GM12891 (cell line): ENCODE measurements at places on chromosomes 6 and 20.

DNA sequence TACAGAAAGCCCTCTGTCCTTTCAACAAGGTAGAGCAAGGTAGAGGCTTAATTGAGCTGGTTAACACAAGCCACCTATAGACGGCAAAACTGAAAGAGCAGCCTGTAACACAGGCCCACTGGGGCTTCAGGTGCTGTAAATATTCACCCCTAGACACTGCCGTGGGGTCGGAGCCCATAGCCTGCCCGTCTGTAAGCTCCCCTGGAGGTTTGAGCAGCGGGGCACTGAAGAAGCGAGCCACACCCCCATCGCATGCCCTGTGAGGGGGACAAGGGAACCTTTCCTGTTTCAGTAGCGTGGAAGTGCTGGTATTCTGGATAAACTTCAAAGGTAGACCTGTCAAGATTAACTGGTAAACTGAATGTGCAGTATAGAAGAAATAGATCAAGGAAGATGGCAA lies 160.4 kb downstream of the TPBG start:
- no peak for DNase-seq

DNA sequence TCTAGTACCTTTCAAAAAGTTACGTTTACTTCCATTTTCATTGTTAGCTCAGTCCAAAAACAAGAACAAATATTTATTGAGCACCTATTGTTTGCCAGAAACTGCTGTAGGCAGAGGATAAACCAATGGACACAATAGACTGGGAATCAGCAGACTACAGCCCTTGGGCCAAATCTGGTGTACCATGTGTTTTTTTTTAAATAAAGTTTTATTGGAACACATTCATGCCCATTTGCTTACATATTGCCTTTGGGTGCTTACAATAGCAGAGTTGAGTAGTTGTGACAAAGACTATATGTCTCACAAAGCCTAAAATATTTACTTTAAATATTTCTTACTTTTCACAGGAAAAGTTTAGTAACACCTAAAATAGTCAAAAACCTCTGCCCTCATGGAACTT lies 216.1 kb downstream of the COL9A1 start:
- DNase-seq = no peak

DNA sequence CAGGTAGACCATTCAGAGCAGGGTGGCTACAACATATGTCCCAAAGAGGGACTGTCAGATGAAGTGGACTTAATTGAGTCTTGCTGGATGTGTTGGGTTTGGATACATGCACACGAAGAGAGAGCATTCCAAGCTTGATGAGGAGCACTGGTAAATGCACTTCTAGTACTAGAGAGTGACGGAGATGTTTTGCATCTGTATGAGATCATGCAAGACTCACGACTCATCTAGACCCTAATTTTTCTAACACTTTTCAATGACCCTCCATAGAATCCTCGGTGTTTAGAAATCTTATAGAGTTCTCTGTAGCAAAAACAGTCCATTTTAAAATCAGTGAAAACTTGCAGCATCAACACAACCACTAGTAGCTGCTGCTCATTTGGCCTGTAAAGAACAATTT lies 4.8 kb upstream of the AIG1 start:
- no peak for DNase-seq

DNA sequence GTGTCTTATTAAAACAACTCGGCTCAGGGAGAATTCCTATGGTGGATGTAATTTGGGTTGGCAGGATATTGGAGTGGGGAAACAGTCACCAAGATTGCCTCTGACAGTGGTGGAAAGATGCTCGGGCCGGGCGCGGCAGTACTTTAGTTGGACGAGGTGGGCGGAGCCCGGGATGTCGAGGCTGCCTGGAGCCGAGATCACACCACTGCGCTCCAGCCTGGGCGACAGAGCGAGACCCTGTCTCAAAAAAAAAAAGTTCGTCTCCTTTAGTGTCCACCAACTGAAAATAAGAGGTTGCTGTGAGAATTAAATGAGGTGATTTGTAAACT lies 621 bp downstream of the NOL7 start:
- no peak for DNase-seq

DNA sequence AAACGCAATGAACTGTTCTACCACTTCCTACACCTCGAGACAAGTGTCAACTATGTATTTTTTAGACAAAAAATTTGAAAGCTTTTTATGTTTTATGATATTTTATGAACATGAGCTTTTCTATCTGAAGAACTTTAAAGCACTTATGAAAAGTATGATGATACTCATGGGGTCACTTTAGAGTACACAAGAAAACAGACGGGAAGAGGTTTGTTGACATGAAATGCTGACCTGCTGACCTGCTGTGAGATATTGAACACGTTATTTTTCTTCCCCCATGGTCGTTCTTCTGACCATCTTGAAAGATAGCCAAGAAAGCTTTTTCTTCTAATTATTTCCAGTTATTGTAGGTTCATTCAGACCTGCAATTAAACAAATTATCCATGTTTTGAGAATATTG lies 63.1 kb downstream of the PLEKHG1 start:
- no peak for DNase-seq

DNA sequence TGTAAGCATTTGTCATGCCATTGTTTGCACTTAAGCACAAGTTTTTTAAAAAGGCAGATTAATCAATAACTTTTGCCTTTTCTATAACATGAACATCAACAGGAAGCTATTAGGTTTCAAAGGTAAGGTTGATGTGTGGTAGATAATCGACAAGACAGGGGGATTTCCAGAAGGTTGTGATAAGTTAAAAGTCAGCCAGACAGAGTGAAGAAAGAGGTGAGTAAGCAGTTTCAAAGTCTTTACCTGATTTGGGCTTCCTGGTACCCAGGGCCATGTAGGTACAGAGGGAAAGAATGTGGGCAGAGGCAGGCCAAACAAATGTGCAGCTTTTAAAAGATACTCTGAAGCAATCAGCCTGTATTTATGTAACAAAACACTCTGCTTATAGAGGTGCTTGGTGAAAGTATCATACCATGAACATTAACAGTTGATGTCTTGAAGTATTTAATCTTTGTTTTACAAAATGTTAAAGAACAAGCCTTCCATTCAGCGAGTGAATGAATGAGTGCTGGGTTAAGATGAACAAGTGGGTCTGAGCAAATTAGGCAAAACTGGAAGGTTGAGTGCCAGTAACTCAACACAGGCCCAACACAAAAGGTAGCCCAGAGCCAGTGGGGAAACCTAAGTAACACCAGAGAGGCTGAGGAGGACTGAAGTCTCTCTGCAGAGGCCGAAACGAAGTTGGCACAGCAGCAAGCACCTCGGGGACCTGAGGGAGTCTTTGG lies 60.2 kb downstream of the LRRC1 start:
- DNase-seq = no peak

DNA sequence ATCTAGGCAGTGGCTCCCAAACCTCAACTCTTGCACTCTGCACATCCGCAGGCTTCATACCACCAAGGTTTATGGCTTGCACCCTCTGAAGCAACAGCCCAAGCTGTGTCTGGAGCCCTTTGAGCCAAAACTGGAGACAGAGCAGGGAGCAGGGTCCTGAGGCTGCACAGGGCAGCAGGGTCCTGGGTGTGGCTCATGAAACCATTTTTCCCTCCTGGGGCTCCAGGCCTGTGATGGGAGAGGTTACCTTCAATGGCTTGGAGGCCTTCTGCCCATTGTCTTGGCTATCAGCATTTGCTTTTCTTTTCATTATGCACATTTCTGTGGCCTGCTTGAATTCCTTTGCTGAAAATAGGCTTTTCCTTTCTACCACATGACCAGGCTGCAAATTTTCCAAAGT lies 6.3 kb upstream of the FAM184A start:
- DNase-seq = no peak

DNA sequence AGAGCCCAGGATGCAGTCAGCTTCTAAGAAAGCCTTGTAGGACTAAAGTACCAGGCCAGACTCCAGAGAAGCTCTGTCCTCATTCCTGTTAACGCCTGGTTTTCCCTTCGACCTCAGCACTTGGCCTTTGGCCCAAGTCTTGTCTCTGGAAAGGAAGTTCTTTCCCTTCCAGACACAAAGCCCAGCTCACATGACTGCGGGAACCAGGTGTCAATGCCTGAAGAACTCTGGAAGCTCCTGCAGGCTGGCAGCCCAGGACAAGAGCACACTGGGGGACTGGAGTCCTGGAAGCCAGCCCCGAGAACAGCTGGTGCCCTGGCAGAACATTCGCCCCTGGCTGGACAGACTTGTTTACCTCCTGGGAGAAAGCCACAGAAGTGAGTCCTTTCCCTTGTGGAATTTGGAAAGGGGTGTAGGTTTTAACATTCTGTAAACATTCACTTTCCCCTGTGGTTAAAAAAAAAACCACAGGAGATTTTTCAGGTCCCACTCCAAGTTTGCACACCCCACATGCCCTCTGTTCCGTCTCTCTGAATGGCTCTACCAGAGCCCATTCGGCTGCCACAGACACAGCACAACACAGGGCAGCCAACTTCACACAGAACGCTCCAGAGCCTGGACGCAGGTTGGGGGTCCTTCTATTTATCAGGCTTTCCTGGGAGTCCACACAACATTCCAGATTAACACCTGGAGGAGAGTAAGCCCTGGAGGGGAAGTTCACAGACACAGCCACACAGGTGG lies 18.1 kb downstream of the ACSS1 start:
- DNase-seq = no peak

GRCh38 chr6:125784365-125784764 lies 6.4 kb upstream of the NCOA7 start:
- no peak for DNase-seq

DNA sequence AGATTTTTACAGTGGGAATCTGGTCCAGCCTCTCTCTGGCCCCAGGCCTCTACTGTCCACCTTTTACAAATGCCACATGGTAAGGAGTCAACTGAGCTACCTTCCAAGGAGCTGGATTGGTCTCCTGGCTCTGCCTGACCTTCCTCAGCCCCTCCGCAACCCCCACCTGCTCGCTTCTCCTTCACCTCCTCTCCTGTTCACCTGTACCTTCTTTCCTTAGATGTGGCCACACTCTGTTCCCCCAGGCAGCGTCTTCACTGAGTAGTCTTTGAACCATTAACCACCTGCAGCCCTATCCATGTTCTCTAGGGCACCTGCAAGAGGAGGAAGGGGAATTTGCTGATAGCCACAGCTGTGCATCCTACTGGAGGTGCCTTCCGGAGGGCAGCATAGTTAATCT lies 55.3 kb upstream of the DDR1 start:
- DNase-seq = no peak

DNA sequence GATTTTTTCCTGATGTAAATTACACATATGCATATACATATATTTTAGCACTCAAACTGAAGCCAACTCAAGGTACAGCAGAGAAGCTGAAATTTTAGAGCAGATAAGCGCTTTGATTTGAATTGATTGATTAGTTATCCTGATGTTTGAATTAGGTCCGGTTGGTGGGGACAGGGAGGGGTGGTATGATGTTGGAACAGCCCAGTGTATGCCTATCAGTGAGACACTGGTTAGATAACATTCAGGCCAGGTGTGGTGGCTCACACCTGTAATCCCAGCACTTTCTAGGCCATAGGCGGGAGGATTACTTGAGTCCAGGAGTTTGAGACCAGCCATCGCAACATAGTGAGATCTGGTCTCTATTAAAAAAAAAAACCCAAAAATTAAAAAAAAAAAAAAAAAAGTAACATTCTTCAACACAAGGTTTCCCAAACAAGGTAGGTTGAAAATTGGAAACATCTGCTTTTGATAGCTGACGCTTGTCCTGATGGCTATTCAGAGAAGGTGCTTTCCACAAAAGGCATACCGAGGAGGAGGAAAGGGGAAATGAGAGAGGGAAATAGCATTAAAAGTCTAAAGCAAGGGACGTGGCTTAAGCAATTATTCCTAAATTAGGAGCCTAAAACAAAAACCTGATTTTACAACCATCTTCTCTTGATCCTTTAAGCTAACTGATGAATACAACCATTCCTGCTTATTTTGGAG lies 288.4 kb upstream of the JARID2 start:
- DNase-seq = no peak

GRCh38 chr6:53744321-53744720 lies 50.5 kb upstream of the LRRC1 start:
- no peak for DNase-seq

GRCh38 chr6:13666194-13667105 lies 45.2 kb downstream of the RANBP9 start:
- DNase-seq = no peak

DNA sequence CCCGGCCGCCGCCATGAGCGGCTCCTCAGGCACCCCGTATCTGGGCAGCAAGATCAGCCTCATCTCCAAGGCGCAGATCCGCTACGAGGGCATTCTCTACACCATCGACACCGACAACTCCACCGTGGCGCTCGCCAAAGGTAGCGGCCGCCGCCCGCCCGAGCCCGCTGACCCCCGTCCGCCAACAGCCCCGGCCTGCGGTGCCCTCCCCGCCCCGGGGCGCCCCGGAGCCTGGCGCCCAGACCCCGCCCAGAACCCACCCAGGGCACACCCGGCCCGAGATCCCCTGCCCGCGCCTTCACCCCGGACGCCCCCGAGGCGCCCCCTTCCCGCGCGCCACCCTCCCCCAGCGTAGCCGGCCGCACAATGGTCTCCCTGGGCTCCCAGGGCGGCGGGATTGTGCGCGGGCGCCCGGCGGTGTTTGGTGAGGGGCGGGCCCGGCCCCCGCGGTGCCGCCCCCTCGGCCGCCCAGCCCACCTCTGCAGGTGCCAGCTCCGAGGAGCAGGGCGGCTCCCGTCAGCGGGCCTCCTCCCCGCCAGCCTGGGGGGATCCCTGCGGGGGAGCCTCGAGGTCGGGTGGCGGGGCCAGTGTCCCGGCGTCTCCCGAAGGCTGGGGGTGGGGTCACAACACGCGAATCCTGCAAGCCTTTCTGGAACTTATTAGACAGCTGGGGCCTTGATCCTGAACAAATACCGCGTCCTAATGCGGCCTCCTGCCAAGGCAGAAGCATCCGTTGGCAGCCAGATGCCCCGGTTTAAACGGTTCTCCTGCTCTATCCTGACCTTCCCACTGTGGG lies 577 bp downstream of the LSM14B start:
- peak; percentile 61 for DNase-seq

GRCh38 chr6:12941422-12941821 lies 224.9 kb downstream of the PHACTR1 start:
- no peak for DNase-seq

GRCh38 chr6:15575357-15576033 lies 87.3 kb downstream of the DTNBP1 start:
- DNase-seq = no peak

GRCh38 chr6:35359346-35359743 lies 17.0 kb downstream of the PPARD start:
- no peak for DNase-seq

- DNase-seq = no peak
These were observed 92.0 kb downstream of the ATXN1 start for GRCh38 chr6:16669227-16669626.

DNA sequence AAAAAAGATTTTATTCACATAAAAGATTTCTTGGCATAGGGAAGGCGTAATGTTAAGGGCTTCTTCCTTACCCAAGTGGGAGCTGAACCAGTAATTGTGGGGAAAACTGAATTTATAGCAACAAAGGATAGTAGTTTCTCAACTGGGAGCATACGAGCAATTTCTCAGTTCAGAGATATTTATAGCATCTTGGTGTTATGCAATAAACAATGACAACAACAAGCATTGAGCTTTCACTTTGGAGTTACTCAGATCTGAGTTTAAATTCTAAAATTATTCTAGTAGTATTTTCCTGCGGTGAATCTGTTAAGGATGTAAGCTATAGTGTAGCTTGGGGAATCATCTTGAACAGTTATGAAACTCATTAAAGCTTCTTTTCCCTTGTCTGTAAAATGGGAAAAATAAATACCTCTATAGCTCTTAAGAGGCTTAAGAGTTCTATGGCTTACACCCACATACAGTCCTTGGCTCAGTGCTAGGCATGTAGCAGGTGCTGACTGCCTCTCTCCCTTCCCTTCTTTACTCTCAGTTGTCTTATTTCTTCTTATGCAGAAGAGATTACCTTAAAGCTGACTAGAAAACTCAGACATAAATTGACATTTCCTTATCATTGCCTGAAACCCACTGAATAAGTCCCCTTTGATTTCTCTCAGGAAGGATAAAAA lies 58.8 kb downstream of the SAMD5 start:
- no peak for DNase-seq

- no peak for DNase-seq
These were observed 132.3 kb downstream of the PDE7B start for GRCh38 chr6:135983718-135984343.
